ENCODE measurements at places on chromosomes 2 and 18.

DNA sequence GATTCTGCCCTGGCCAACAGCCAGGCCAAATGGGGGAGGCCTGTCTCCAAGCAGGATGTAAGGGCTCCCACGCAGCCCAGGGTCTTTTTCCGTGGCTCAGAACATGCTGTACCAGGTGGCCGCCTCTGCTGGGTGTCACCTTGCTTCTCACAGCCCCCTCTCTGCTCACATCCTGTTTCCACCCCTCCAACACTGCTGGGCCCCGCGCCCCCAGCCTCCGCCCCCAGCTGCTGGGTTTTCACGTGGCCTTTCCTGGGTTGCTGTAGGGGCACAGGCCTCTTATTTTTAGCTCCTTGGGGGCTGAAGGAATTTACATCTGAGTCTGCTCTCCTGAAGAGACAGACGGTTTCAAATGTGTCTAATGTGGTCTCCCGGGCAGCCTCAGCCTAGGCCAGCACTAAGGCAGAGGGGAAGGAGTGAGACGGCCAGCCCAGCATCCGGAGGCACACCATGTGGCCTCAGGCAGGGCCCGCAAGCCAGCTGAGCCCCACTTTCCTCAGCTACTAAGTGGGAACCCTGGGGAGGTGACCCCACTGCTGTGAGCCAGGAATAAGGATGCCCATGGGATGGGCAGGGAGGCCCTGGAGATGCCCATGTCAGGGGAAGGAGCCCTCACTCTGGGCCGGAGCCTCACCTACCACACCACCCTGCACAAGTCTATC is 18.7 kb upstream of the DUSP2 start:
- ATAC-seq: no peak

DNA sequence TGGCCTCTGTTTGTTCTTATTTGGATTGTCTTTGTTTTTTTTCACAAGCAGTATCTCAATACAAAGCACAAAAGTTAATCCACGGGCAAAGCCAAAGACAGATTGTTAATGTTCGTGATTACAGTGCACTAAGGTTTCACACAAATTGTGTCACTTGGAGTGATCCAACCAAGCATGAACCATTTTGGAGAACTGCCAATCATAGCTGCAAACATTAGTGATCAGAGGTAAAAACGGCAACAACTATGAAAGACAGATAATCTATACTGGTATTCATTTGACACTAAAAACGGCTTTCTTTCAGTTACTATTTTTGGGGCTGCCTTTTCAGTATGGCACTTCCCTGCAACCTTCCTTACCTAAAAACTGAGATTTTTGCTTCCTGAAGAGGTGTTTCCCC is 213.1 kb upstream of the GULP1 start:
- ATAC-seq: no peak

- peak; percentile 80 for ATAC-seq
Measured at GRCh38 chr2:85246348-85246747, 81.4 kb downstream of the TGOLN2 start.

DNA sequence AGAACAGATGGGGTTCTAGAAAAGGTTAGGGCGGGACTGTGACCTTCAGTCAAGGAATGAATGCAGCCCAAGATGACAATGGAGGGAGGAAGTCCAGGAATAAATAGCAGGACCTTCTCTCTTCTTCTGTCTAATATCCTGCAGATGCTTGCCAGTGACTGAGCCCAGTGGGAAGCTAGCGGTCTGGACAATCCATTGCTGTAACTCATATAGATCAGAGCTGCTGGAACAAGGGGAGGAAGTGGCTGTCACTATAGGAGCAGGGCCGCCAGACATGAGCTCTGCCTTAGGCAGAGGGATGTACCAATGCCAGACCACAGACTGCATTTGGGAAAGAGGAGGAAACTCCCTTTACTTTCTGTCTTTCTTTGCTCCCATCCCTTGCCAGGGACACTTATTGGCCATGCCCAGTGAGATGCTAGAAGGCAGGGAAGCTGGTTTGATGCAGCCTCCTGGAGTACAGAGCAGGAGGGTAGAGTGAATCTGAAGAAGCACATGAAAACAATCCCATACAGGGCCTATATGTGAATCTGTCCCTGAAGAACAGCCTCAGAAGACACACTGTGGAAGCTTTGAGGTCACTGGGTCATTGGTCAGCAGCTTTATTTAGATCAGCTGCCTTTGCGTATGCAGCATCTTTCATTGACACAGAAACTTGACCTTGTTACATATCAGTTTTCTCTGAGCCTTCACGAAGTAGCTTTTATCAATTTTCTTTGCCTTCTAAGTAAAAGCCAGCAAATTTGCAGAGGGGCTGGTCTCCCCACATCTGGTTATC is 65.4 kb downstream of the CCDC85A start:
- no peak for ATAC-seq

GRCh38 chr2:142796161-142796560 is 81.3 kb upstream of the KYNU start:
- ATAC-seq: no peak

All from motor neuron (in vitro differentiated cells).